Esophagus mucosa (tissue), 1 donor: ENCODE measurements at places on chromosomes 1 and 21. TPM values are rescaled to one million over a fixed set of nuclear protein-coding genes. Genes with fewer than 3 reads are reported as not detected.

- peak; percentile 20 for ATAC-seq
These were observed 39.7 kb downstream of the CHML start for GRCh38 chr1:241600496-241600901.

GRCh38 chr1:21766210-21766609 lies 16.7 kb downstream of the USP48 start:
- no peak for ATAC-seq

- peak; percentile 20 for ATAC-seq
These were observed 197.3 kb downstream of the MATN1 start for GRCh38 chr1:30525971-30526651.

UBE4B gene
- 38.1 TPM for total RNA-seq

RGS4 gene
- 0.16 TPM for total RNA-seq

- no peak for ATAC-seq
These were observed 87.5 kb upstream of the SIM2 start for GRCh38 chr21:36611379-36611778.

- ATAC-seq = peak; percentile 15
These were observed 48.4 kb downstream of the STX6 start for GRCh38 chr1:180974236-180974635.

RGS13 gene
- total RNA-seq = not detected

DNA sequence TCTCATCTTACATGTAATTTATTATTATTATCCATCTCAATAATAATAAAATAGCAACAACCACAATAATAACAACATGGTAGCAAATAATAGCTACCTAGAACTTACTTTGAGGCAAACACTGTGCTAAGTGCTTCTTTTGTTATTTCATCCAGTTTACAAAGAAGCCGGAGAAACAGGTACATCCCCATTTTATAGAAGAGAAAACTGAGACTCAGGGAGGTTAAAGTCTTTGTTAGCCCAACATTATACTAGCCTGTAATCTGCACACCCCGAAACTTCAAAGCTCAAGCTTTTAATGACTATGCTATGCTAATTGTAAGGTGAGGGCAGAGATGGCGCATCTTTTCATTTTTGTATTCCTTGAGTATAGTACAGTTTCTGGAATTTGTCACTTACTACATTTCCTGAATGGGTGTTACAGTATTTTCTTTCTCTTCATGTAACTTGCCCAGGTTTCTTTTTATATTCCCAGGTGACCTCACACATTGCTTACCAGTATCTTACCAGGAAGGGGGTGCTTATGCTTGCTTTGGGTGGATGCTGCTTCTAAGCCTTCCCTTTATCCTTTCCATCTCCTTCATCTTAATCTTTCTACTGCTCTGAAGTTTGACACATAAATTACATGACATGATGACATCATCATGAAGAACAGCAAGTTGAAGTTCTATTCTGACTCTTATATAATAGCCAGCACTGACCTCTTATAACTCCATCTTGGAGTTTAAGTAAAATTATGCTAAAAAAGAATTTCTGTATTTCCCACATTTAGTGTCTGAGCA lies 8.3 kb downstream of the GCLM start:
- no peak for ATAC-seq

GRCh38 chr1:19596065-19596713 lies 47.9 kb upstream of the NBL1 start:
- peak; percentile 7 for ATAC-seq

DNA sequence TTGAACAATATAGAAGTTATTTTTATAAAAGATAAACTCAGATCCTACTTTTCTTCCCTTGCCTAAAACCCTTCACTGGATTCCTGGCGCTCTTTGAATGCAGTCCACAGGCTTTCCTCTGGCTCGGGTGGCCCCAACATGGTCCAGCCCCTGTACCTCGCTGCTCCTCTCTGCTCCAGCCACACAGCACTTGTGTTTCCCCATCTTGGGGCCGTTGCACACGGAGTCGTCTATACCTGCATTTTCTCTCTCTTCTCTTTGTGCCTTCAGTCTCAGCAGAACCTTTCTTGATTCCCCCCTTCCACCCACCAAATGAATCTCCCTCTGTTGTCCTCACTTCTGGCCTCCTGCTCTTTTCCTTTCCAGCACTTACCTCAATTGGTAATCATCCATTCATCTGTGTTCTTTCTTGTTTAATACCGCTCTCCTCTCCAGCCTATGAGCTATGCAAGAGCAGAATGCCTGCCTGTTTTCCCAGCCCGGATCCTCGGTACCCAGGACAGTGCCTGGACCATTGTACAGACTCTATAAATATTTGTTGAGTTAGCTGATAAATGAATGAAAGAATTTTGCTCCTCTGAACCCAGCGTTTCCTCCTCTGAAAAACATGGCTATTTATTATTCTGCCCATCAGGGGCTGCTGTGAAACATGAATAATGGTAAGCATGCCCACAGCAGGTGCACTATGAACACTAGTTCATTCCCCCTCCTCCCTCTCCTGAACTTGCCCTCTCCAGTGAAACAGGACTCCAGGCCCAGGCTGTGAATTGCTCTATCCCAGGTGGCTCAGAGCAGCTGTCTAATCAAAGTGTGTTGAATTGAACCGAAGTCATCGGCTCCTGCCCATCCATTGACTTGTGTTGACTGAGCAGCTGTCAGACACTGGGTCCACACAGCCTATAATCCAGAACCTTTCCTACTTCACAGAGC lies 266.9 kb downstream of the PTPRU start:
- ATAC-seq = no peak

GRCh38 chr1:108719656-108720435 lies 7.1 kb downstream of the FNDC7 start:
- peak; percentile 87 for ATAC-seq

GRCh38 chr1:148307583-148308185 lies 155.6 kb upstream of the NBPF11 start:
- ATAC-seq = no peak

- ATAC-seq = no peak
These were observed 149.8 kb downstream of the ZNF648 start for GRCh38 chr1:181911715-181912114.

TAL1 gene
- 0.64 TPM for total RNA-seq

DNA sequence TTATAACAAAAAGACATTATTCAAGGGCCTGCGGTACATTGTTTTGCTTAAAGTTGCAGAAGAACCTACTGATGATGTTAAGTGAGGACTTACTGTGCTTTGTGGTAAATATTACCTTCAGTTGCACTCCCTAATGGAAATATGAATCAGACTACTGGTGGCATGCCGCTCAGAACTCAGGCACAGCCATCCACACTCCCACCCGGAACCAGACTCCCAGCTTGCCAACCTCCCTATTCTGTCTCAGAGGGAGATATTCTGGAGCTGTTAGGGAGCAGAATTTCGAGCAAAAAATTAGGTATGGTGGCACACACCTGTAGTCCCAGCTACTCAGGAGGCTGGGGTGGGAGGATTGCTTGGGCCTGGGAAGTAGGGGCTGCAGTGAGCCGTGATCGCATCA lies 13.1 kb downstream of the PGBD5 start:
- ATAC-seq = no peak

CD101 gene
- total RNA-seq = 1.5 TPM

- no peak for ATAC-seq
These were observed 109.8 kb downstream of the MAST2 start for GRCh38 chr1:45913183-45913683.
